C1 segment of cervical spinal cord (tissue), 14 donors: ENCODE measurements at places on chromosomes 13 and 19.

- DNase-seq, result no peak
Observed at GRCh38 chr19:10550336-10550735, 6.6 kb downstream of the ATG4D start.

- no peak for DNase-seq
Observed at GRCh38 chr13:56530096-56530495, 610.6 kb upstream of the PRR20A start.

- no peak for DNase-seq
Observed at GRCh38 chr13:33723772-33724435, 94.0 kb upstream of the RFC3 start.

GRCh38 chr13:29761160-29761559, 89.3 kb downstream of the UBL3 start:
- no peak for DNase-seq

DNA sequence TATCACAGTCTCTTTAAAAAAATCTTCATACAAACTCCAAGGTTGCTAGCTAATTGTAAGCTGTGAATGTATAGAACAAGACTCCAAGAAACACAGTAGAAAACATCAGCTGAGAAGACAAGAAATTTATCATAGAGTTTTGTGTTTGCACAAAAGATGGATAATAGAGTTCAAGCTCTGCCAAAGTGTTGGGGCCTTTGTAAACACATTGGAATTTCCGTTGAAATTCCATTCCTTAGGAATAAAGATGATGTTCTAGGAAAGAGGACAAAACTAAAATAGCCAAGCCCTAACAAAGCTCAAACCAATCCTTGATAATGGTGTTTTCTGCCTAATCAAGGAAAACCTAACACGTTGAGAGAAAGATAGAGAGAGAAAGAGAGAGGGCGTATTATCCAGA, 20.6 kb downstream of the LRRC63 start:
- DNase-seq, result no peak
